ENCODE measurements at places on chromosomes 6 and 20. TPM values are rescaled to one million over a fixed set of nuclear protein-coding genes. Genes with fewer than 3 reads are reported as not detected.

SERINC1 gene
- 138 TPM for total RNA-seq

GPX5 gene
- not detected for total RNA-seq

LHFPL5 gene
- total RNA-seq, result not detected

MCHR2 gene
- total RNA-seq, result not detected

TNFRSF21 gene
- total RNA-seq, result 83.1 TPM

Measured in glomerular endothelial cell (primary cell).